ENCODE measurements at places on chromosomes 5 and 9.
A peak's percentile ranks its signal among the peaks of the same experiment; 100 is the strongest.

DNA sequence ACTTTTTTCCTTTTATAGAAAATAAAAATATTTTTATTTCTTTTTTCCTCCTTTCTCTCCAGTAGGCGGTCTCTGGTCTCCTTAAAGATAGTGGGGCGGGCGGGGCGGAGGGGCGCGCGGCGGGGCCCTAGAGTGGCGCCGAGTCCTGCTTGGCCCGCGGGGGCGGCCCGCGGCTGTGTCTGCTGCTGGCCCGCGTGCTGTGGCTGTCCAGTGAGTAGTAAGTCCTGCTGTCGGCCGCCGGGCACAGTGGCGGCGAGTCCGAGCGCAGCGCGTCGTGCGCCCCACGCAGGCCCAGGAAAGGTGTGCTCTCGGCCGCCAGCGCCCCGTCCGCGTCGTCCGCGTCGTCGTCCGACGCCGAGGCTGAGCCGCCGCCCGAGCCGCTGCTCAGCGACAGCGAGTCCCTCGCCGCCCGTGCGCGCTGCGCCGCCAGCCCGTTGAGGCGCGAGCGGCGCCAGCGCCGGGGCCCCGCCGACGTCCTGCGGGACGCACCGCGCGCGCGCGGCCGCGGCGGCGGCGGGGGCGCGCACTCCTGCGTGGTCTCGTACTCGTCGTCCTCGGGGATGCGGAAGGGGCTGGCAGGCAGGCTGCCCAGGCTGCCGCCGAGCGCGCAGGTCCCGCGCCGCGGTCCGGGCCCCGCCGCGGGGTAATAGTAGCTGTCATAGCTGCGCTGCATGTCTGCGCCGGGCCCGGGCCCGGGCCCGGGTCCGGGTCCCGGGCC lies 52.3 kb downstream of the PSD2 start:
- DNase-seq: no peak

- no peak for DNase-seq
Measured at GRCh38 chr5:178590141-178590923, at the start of gene COL23A1. Gene COL23A1 (minus strand): TSS chr5:178590393.

GRCh38 chr5:154419236-154419635 lies 26.6 kb upstream of the SAP30L start:
- DNase-seq: no peak

- peak; percentile 18 for DNase-seq
Measured at GRCh38 chr5:71974622-71975021, 132.7 kb upstream of the MAP1B start.

GRCh38 chr9:33662871-33663270 lies 132.5 kb upstream of the PRSS3 start:
- DNase-seq: no peak

DNA sequence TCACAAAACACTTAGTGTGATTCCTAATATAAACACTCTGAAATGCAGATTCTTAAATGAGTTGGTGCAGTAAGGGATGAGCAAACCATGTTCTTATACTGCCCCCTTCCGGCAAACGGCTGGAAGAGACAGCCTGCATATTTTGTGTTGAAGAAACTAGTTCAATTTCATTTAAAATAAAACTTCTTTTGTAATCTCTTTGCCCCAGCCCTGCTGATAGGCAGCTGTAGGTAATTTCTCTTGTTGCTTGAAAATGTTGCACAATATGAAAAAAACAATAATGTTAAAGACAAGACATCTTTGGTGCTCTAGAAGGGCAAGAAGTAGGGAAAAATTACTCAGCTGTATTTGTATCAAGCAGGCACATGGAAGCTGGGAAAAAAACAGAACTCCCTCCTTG lies 89.7 kb upstream of the CCNG1 start:
- DNase-seq: peak; percentile 88

- no peak for DNase-seq
Measured at GRCh38 chr5:178223828-178224335, 8.7 kb downstream of the PHYKPL start.

GRCh38 chr5:173782671-173783101 lies 105.5 kb upstream of the CPEB4 start:
- no peak for DNase-seq

DNA sequence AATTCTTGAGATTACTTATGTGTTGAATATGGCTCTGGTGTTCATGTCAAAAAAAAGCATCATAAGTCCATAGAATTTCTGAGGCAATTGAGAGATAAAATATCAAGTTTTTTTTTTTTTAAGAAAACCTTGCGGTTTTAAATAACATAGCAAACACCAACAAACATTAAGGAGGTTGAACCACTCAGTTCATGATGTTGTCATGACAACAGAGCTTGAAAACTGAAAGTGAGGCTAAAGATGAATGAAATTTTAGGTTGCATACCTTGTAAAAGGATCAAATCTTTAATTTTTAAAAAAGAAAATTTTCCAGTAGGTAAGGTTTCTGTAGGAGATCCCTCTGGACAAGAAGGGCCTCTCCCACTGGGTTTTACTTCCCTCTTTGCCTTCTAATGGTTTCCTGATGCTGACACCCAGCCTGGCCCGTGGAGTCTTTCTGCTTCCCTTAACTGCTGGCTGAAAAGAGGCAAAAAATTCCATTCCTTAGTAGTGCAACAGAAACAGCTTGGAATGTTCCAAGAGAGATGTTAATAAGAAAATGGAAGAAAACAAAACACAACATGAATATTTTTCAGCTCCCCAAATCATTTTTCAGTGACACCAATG lies 60.0 kb upstream of the FER start:
- no peak for DNase-seq

DNA sequence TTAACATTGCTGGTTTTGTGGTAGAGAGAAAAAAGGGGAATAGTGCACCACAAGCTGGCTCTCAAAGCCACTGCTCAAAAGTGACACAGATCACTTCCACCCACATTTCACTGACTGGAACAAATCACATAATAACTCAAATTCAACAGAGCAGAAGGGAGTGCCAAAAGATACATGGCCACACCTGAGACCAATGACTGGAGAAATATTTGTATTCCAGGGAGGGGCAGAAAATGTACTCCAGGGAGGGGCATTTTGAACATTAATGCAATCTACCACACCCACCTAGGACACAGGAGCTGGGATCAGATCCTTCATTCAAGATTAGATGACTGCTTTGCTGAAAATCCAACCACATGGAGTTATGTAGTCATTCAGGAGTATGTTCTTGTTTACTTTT lies 44.8 kb upstream of the ALDOB start:
- DNase-seq: peak; percentile 62

- DNase-seq: no peak
Measured at GRCh38 chr9:94979904-94980507, 253.5 kb downstream of the AOPEP start.

DNA sequence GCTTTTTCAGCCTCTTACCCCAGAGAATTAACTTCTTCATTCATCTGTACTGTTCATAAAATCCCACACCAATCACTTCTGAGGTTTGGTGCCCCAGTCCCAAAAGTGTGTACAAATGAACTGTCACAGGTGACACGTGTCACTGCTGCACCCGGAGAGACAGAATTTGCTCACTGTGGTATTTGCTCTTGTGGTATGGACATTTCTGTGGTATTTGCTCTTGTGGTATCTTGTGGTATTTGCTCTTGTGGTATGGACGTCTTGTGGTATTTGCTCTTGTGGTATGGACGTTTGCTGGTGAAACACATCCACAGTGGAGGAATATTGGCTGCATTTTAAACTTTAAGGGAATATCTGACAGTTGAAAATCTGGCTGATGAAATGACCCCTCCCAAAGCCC lies 214.9 kb upstream of the DAP start:
- no peak for DNase-seq

DNA sequence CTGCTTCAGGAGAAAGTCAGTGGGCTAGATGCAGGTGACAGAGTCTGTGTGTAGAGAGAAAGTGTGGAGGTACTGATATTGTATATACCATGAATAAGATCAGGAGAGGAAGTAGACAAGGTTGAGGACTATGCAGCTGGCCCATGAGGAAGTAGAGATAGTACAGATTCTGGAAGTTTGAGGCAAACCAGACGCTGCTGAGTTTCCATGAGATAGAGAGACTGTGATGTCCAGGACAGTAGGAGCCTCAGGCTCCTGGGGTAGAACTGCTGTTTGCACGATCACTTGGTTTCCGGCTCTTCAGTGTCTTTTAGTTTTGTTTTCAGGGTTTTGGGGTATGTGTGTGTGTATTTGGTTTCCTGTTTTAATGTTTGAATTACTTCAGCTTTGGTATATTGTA lies 13.6 kb downstream of the OTULINL start:
- DNase-seq: no peak

GRCh38 chr9:1941989-1942388 lies 73.2 kb upstream of the SMARCA2 start:
- DNase-seq: no peak

DNA sequence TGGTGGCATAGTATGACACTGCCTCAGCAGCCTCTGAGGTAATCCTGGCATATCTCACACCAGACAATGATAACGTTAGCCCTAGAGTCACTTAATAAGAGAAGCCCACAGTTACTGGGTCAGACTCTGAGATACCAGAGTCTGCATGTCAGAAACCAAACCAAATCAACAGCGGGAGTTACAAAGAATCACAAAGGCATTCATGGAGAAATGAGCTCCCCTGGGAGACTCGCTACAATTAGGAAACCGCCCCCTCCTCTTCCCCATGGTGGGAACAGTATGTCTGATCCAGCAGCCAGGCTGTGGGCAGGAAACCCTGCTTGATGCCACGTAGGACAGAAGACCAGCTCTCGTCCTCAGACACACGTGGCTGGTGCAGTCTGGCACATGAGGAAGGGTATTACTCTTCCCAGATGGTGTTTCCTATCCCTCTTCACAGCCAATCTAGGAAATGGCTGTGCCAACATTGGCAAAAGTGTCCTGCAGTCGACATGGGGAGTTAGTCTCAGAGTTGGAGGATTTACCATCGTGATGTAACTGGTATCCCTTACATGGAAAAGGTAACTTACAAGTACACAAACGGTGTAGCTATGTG lies 485.4 kb downstream of the ZNF608 start:
- no peak for DNase-seq

- no peak for DNase-seq
Measured at GRCh38 chr9:9612270-9612669, 1000.5 kb downstream of the PTPRD start.

- DNase-seq: peak; percentile 20
Measured at GRCh38 chr9:107489144-107489673, 360 bp downstream of the KLF4 start.

GRCh38 chr9:89475891-89476440 lies 21.9 kb downstream of the SEMA4D start:
- DNase-seq: no peak

- DNase-seq: no peak
Measured at GRCh38 chr9:1839909-1840308, 175.2 kb upstream of the SMARCA2 start.

GRCh38 chr9:27940535-27940934 lies 367.3 kb upstream of the C9orf72 start:
- DNase-seq: no peak

- no peak for DNase-seq
Measured at GRCh38 chr5:10077791-10078545, 171.7 kb downstream of the ATPSCKMT start.

DNA sequence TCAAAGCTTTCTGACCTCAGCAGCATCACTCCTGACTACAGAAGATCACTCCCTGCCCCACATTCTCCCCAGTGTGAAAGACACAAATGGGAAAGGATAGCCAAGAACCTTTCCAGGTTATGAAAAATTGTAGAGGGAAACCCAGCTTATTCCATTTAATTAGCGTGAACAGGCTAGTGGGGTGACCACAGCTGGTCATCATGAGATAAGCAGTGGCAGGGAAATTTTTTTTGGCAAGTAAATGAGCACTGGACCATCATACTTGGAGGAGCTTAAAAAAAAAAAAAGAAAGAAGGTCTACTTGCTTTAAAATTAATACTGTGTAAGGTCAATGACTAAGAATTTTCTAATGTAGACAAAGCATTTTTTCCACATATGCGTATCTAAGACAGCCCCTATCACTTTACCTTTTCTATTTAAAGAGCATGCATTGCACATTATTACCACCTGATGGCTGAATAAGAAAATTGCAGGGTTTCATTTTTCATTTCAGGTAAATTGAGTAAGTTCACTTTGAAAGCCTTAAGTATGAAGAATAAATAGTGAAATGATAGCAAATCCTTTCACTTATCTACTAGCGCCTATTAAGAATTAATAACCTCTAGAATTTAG lies 123.6 kb downstream of the ELAVL2 start:
- DNase-seq: no peak

- no peak for DNase-seq
Measured at GRCh38 chr5:81003811-81004386, 43.7 kb downstream of the RASGRF2 start.

DNA sequence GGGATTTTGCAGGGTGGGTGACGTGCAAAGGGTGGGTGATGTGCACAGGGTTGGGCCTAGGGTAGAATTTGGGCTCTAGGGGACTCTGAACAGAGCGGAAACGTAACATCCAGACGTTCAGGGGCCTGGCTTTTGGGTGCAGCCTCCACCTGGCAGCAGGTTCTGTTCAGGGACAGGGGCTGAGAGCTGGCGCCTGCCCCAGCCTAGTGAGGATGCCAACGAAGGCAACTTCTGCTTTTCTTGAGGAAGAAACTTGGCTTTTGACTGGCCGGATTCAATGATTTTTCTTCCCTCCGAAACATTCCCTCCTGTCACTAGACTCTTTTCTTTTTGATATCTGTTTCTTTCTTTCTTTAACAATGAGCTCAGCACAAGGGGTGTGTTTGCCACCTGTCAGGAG lies 38.6 kb upstream of the SLC6A19 start:
- no peak for DNase-seq

GRCh38 chr5:6087576-6087975 lies 290.8 kb downstream of the MED10 start:
- DNase-seq: no peak

DNA sequence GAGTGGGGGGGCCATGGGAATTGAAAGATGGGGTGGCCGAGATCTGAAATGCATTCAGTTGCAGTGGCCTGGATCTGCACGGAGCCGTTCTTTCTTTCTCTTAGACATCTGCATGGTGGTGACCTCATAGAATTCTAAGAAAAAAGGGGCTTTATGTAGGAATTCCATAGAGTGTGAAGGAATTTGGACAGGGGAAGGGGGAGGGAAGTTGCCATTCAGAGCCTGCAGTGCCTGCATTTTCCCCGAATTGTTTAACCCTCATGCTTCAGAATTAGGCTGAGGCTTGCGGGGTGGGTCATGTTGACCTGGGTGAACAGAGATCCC lies 4.9 kb downstream of the NEK6 start:
- DNase-seq: no peak

DNA sequence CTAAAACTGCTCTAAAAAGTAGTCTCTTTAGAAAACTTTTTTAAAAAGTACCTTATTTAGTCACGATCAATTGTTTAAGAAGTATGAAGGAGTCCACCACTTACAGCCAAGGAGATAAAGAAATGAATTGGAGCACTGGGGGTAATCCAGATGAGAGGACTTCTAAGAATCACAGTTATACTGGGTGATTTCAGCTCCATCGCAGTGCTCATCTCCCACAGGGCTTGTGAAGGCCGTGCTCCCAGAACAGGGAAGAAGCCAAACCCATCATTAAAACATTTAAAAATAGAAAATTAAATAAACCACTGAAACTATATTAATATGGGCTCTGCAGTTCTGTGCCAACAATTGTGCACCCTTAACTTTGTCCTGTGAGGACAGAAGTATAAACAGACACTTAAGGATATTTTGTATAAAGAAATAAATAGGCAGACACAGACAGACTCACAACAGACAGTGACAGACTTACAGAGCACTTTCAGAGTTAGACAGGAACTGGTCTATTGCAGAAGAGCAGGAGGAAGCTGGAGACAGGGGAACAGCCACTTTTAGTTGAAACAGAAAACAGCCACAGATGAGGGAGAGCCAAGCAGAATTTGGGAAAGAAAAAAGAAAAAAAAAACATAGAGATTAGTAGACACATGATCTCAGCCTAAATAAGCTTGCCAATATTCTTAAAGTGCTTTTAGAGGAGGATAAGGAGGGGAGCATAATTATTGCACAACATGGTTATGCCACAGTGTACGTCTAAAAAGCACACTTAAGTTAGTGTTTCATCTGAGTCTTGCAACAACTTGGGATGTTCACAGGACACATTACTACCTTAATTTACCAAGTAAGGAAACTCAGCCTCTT lies 81.8 kb downstream of the FBXO38 start:
- no peak for DNase-seq
